ENCODE measurements at places on chromosomes 1 and 21.

DNA sequence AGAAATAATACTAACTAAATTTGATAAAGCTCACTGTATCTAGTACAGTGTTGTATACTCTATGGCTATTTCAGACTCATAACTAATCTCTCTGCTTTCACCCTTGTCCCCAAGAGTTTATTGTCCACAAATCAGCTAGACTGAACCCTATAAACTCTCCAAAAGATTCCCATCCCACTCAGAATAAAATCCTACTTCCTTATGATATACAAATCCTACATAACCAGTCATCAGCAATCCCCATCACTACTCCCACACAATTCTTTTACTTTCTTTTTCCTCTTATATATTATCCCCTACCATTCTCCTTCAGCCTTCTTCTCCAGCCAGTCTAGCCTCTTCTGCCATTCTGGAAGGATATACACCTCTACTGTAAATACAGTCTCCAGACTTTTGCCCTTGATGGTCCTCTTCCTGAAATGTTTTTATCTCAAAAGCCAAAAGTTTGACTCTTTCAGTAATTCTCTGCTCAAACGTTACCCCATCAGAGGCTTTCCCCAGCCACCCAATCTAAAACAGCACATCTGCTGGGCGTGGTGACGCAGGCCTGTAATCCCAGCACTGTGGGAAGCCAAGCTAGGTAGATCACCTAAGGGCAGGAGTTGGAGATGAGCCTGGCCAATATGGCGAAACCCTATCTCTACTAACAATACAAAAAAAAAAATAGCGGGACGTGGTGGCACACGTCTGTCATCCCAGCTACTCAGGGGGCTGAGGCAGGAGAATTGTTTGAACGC, 41.6 kb downstream of the ABL2 start:
- DNase-seq: no peak

DNA sequence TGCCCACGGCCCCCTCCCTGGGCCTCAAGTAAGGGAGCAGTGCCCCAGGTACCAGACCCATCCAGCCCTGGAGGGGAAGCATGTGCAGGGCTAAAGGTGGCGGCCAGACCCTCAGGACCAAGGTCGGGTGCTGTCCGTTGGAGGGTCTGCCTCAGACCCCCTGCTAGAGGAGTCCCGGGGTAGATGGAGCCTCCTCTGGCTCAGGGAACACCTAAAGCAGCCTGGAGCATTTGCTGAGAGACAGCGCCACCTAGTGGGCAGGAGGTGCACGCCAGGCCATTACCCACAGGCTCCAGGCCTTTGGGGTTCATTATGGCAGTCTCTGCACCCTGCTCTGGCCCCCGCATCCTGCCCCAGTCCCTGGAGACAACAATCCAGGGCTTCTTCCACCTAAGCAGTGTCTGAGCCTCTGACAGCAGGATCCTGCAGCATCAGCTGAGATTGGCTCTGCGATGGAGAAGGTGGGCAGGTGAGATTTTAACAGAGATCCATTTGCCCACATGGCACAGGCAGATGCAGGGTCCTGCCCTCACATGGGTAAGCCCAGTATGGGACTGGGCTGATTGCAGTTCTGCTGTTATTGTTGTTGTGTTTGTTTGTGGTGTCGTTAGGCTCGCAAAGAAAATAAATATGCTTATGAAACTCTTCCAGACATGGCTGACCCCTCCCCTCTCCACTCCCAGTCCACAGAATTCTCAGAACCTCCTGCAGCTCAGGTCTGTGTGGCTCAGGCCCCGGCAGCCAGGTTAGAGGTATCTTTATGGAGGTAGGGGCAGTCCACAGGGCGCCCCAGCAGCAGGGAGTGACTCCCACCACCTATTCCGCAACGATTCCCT, 42.4 kb downstream of the CTNNBIP1 start:
- DNase-seq: peak; percentile 77

GRCh38 chr21:42797522-42797921, 81.8 kb downstream of the WDR4 start:
- DNase-seq: no peak

DNA sequence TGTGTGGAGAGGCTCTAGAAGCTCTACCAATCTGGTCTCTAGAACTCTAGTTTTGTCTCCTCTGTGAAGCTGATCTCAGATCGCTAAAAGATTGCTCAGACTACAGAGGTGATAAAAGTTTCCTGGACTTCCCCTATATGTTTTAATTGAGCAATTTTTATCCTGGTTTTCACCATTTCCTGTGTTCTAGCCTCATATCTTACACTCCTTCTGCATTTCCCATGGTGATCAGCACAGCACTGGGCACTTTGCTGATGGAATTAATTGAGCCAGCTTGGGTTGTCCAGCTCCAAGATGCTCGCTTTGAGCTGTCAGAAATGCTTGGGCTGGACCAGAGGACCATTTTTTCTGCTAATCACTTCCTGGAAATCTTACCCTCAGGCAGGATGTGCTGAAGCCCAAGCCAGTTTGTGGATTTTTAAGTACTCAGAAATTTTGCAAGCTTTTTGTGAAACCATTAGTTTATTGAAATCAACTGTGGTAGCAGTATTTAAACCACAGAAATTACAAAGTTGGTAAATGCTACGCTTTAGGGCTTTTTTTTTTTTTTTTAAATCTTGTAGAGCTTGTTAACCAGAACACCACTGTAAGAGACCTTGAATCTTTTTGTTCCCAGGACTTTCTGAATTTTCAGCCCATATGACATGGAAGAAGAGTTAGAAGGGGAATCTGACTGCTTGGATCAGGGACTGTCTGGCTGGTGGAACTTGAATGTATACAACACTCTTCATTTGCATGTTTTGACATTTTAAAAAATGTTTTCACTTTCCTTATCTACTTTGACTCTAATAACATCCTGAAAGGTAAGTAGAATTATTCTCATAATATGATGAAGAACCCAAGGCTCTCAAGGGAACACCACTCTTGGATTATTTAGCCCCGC, 28.4 kb downstream of the CD48 start:
- no peak for DNase-seq

DNA sequence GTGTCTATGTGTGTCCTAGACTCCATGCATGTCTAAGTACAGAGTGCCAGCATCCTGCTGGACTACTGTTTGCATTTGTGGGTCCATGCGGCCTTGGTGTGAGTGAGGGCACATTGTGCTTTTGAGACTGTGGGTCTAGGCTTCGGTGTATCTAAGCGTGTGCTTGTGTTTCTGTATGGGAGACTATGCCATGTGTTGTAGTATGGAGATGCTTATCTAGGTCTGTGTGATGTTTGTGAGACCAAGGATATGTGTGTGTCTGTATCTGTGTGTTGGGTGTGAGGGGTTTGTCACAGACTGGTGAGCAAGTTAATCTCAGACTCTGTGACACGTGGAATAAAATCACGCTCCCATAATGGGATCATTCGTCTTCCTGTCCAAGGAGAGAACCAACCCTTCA, 14.5 kb downstream of the AHDC1 start:
- no peak for DNase-seq

DNA sequence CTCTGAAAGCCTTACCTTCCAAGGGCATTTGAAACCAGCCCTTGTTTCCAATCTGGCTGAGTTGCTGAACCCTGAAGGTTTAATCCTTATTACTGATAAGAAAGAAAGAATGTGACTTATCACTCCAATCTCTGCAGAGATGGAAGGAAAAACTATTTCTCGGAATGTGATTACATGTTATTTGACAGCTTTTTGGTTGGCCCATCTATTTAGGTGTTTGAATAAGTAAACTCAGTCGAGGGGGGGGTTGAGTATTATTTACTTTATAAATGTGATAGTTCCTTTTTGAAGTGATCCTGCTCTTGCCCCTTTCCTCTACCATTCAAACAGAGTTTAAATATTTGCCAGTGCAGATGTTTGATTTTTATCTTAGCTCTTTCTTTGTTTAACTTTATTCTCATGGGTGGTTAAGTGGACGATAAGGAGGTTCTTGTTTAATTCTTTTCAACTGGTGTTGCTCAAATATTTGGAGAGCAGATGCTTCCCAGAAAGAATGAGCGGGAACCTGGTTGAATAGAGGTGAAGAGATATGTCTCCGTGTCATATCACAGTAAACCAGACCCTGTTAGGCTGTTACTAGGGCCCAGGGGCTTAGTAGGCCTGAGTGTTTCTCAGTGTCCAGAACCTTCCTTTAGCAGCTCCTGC, 126.1 kb downstream of the CACHD1 start:
- no peak for DNase-seq

- DNase-seq: no peak
Observed at GRCh38 chr1:114232691-114233090, 79.0 kb upstream of the SYT6 start.

- DNase-seq: no peak
Observed at GRCh38 chr1:158112994-158113758, 67.5 kb upstream of the CD1D start.

- no peak for DNase-seq
Observed at GRCh38 chr1:8567146-8567545, 249.2 kb downstream of the SLC45A1 start.

GRCh38 chr1:230572121-230573105, 69.9 kb upstream of the COG2 start:
- no peak for DNase-seq

DNA sequence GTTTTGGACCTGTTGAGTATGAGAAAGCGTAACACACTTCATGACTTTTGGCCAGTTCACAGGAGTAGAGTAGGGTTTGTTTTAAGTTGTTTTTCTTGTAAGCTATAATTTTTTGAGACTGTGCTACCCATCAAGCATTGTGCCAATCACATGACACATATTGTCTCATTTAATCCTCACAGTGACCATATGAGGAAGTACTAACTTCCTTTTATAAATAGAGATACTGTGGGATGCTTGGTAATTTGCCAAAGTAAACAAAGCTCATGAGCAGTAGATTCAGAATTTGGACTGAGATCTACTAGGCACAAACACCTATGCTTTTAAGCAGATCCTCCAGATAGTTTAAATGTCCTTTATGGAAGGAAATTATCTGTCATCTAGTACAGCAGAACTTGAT, 178.3 kb downstream of the CACNA1E start:
- no peak for DNase-seq

DNA sequence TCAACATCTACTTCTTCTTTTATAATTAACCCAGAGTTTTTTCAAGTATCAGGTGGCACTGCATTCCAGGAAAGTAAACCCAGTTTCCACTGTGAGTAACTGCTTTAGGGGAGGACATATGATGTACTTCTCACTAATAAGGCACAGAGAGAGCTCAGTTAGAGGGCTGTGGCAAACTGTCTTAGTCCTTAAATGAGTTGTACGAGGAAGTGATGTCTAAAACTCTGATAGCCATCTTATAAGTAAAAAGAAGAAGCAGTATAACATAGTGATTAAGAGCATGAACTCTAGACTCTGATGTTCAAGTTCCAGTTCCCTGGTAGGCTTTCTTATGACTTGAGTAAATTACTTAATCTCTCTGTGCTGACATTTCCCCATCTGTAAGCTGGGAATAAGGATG, 58.7 kb upstream of the PTGS2 start:
- DNase-seq: no peak

DNA sequence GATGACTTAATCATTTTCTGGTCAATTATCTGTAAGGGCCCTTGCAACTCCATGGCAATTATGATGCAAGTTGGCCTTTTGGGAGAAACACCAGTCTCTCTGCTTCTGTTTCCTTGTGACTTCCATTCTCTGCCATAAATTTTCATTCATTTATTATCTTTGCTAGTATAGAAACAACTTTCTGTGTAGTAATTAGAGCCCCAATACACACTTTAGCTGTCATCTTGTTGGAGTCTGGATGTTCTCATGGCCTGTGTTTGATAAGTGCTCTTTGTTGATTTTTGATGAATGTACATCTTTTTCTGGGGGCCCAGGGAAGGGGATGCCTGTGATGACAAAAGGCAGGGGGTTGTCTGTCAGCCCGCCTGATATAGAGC, 22.4 kb downstream of the PROX1 start:
- DNase-seq: no peak

- DNase-seq: no peak
Observed at GRCh38 chr1:204445860-204446412, 34.3 kb upstream of the PPP1R15B start.

DNA sequence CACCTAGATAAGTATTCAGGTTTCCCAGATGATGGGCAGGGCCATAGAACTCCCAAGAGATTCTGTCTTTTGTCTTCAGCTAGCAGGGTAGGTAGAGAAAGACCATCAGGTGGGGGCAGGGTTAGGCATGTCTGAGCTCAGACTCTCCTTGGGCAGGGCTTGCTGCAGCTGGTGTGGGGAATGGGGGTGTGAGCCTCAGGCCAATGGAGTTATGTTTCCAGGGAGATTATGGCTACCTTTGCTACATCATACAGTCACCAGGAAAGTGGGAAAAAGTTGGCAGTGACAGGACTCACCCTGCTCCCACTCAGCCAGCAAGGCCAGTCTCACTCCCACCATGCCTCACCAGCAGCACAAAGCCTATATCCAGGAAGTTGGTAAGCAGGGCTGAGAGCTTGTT, 77.8 kb downstream of the DRAM2 start:
- no peak for DNase-seq

DNA sequence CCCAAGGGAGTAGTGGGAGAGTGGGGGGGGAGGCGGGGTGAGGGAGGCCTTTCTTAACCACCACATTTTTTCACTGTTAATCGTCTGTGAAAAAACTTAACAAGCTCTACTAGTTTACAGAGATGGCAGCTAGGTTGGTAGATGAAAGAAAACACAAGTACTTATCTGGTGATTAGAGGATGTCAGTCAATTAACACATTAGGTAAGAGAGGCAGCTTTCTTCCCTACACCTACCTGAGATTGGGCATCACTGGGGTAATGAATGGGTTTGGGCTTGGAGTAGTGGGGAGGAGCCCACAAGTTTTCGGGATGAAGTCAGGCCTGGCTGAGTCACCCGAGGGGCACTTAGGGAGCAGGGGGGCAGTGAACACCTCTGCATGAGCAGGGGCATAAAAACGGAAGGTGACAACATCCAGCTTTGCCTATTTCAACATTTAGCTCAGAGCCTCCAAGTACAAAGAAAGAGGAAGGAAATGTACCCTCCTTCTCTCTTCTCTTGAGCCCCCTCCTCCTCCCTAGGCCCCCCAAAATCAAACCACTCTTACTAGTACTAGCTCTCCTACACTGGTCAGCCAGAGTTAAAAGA, 2.5 kb downstream of the LBR start:
- DNase-seq: no peak

DNA sequence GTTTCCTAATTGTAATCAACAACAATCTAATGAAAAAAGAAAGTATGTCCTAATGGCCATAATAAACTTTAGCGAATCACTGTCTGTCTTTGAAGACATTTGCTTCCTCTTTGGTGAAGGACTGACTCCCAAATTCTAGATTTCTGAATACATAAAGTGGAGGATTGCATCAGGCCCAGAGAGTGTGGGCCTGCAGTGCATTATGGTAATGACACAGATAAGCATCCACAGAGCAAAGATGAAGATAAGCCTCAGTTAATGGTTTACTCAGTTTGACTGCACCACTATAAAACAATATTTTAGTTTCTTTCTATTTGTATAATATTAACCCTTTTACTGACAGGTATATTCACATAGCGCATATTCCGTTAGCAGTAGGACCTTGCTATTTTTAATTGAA, 365.5 kb downstream of the KCTD3 start:
- DNase-seq: no peak
